ENCODE measurements at places on chromosomes 2 and 18. TPM values are rescaled to one million over a fixed set of nuclear protein-coding genes. Genes with fewer than 3 reads are reported as not detected.

- no peak for DNase-seq
Measured at GRCh38 chr2:107064750-107065149, 178.8 kb upstream of the ST6GAL2 start.

APCDD1 gene
- 2.4 TPM for total RNA-seq

DNA sequence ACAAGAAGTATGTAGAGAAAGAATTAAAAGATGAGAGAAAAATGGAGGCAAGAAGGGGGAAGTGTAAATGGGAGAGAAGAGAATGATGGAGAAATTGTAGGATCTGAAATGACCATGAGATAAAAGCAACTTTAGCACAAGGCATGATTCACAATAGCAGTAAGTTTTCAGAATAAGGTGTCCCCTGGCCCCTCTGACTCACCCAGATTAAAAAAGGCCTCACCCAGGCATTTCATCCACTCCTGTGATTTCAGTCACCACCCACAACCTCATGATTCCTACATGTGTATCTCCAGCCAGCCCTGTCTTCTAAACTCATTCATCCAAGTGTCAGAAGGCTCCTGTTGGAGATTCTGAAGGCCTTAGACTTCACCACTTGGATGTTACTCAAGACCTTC is 56.6 kb downstream of the SP100 start:
- peak; percentile 50 for DNase-seq

- DNase-seq = no peak
Measured at GRCh38 chr2:105877945-105878344, 133.2 kb downstream of the NCK2 start.

- no peak for DNase-seq
Measured at GRCh38 chr18:8001711-8002301, 434.7 kb downstream of the PTPRM start.

CASP10 gene
- 4.6 TPM for total RNA-seq

- DNase-seq = no peak
Measured at GRCh38 chr18:50933684-50934083, 34.2 kb upstream of the ELAC1 start.

DNA sequence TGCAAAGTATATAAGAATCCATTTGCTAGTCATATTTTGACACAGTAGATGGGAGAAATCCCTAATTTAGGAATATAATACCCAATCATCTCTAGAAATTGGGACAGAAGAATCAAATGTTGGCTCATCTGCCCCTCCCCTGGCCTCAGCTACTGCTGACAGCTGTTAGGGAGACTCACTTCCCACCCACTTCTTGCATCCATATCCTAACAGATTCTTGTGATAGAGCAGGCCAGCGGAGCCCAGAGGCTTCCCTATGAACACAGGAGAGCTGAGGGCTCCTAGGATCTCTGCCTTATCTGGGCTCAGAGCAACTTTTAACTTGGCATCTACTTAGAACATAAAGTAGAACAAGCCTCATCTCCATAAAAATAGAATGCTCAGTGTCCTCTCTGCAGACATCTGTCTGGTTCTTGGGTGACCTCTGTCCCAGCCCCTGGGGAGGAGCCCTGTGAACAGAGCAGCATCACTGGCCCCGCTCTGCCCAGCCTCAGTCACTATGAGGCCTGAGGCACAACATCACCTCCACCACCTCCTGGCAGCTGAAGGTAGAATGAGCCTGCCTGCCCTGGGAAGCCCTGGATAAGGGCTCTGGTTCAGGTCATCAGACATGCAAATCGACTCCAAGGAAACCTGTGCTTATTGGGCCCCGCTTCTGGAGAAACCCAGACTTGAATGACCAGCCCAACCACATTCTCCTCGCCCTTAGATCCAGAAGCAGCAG is 229.7 kb downstream of the ANKRD36B start:
- DNase-seq = no peak

MOCOS gene
- 7.5 TPM for total RNA-seq

- no peak for DNase-seq
Measured at GRCh38 chr2:107775211-107775610, 51.5 kb upstream of the RGPD4 start.

C2orf66 gene
- 1.2 TPM for total RNA-seq

Data from mammary epithelial cell (primary cell).